ENCODE measurements at places on chromosomes 13 and 19.

- DNase-seq: no peak
These were observed 162.3 kb downstream of the DACH1 start for GRCh38 chr13:71704656-71705055.

DNA sequence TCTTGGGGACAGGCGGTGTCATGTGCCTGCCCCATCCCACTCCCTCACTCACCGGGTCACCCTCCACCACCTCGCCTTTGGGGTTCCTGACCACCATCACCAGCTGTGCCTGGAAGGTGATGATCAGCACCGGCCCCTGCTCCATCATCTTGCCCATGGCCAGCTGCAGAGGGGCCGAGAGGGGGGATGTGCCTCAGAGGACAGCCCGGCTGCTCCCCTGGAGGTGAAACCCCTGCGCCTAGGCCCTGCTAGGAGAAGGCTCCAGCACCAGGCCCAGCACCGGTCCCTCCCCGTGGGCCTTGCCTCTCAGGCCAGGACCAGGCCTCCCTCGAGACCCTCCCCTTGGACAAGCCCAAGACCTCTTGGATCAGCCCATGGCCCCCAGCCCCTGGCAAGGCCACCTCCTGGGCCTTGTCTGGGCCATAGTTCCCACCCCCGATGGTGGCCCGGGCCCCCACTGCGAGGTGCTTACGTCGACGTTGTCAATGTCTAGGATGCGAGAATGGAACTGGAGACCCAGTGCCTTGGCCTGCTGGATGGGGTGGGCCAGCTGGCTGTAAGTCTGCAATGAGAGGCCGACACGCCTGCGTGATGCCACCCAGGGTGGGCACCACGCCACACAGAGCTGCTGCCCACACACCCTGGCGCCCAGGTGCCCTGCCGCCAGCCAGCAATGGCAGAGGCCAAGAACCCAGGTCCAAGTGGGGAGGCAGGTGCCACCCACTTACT, 1.8 kb upstream of the CTXN1 start:
- DNase-seq: no peak

DNA sequence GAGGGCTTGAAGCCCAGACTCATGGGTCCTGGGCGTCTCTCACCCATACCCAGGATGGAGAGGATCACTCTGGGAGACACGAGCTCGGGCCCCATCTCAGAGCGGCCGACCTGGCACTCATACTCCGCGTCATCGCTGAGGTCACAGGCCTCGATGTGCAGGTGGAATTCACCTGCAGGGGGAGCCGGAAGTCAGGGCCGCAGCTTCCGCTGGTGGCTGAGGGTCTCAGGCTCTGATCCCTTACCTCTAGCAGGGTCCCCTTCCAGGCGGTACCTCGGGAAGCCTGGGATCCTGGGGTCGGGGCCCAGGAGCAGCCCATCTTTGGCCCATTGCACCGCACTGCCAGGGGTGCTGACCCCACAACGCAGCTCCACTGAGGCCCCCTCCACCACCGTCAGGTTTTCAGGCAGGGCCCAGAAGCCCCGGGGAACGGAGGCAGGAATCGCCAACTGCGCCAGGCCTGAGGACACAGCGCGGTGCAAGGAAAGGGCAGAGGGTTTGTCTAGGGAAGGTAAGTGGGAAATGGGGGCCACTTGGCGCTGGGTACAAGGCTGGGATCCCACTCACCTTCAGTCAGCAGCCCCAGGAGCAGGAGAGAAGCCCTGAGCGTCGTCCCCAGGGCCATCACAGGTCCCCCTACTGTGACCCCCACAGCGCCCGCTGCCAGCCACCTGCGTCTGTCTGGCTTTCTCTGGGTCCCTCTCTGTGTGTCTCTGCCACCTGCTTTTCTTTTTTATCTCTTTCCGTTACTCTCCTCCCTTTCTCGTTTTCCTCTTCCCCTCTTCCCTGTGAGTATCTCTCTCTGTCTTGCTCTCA, 883 bp downstream of the NPHS1 start:
- no peak for DNase-seq

DNA sequence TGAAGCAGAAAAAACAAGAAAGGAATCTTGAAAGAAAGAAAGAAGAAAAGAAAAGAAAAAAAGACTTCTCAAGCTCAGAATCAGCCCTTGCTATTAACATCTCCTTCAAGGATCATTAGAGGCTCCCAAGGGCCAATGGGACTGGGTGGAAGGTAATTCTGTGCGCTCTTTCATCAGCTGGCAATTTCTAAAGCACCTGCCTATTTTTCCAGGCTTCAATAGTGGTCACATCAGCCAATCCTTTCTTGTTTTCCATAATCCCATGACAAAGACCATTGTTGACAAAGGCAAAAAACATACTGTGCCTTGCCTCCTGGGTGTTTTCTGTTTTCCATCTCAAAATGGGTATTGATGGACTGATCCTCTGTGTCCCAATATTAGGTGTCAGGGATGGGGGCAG, 88.2 kb upstream of the TSC22D1 start:
- no peak for DNase-seq

DNA sequence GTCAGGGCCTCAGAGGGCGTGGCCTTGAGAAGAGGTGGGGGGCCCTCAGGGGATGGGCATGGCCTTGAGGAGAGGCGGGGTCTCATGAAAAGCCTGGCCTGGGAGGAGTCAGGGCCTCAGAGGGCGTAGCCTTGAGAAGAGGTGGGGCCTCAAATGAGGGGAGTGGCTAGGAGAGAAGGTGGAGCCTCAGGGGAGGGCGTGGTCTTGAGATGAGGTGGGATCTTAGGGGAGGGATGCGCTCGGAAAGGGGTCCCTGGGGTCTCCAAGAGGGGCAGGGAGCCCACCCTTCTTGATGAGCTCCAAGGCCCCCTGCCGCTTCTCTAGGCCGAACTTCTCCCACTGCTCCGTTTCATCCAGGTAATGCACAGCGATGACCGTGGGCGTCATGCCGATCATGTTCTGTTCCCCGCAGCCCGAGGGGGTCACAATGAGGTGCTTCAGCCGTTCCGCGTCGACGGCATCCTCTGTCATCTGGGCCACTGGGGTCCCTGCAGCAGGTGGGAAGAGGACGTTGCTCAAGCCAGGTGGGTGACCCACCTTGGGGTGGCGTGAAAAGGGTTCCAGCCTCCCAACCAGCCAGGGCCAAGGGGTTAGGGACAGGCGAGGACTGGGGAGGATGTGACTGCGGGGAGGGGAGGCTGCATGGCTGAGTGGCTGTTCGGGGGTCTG, 24.3 kb upstream of the TNFSF14 start:
- no peak for DNase-seq

DNA sequence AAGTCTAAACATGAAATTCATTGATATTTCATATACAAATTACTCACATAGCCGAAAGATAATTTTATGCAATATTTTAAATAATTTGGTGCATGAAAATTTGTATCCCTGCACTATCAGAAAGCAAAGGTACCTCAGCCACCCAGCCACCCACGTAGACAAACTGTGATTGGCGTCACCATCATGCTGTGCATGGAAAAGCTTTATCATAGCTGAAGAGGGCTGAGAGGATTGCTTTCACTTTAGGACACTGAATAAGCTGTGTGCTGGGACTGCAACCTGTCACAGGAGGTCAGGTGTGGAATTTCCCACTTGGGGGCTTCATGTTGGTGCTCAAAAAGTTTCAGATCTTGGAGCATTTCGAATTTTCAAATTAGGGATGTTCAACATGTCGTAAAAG, 96.3 kb downstream of the MYCBP2 start:
- no peak for DNase-seq

DNA sequence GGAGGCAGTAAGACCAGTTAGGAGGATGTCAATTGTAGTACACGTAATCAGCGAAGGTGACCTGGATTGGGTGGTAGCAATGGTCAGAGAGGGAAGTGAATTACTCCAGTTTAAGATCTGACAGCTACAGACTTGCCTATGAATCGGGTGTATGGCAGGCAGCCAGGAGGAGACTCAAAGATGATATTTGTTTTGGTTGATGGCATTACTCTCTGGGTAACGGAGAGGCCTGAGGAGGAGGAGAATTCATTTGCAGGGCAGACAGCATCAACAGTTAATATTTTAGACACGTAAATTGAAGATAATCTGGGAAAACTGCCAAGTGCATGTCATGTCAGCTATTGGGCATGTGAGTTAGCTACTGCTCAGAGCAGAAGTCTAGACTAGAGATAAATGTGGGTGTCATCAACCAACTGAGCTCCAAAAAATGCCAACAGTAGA, 109.2 kb downstream of the SGCG start:
- DNase-seq: no peak

- DNase-seq: no peak
These were observed 62.1 kb upstream of the FREM2 start for GRCh38 chr13:38624822-38625221.

DNA sequence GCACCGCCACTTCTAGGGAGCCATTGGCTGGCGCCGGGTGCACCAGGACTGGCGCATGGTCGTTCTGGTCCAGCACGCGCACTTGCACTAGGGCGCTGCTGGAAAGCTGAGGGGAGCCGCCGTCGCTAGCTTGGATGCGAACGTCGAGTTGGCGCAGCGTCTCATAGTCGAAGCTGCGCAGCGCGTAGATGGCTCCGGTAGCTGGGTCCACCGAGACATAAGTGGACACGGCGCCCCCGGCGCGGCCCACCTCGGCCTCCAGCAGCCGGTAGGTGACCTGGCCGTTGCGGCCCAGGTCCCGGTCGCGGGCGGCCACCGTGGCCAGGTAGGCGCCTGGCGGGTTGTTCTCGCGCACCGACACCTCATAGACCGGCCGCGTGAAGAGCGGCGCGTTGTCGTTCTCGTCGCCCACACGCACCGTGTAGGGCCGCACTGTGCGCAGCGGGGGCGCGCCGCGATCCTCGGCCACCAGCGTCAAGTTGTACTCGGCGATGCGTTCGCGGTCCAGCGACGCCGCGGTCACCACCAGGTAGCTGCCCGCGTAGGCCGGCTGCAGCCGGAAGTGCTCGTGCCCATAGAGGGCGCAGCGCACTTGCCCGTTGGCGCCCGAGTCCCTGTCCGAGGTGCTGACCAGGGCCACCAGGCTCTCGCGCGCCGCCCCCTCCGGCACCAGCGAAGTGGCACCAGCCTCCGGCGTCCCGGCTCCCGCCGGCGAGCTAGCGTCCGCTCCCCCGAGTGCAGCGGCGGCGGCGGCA, 1.7 kb downstream of the PCDH8 start:
- DNase-seq: no peak

DNA sequence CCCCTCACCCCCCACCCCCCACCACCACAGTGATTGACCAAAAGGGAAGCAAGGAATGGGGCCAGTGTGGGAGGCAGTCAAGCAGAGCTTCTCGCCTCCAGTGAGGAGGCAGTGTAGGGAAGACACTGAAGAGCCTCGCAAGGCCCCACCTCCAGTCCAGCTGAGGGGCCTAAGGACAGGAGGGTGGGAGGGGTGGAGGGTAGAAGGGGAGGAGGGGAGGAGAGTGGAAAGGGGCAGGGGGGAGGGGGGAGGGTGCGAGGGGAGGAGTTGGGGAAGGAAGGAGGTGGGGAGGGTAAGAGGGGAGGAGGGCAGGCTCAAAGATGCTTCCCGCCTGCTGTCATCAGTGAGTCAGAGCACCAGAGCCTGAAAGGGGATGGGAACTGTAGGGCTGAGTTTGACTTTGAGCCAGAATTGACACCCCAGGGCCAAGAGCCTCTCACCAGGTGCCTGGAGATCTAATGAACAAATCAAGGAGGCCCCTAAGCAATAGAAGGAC, 786.2 kb downstream of the UQCRFS1 start:
- no peak for DNase-seq

- no peak for DNase-seq
These were observed 3.8 kb downstream of the COX6B2 start for GRCh38 chr19:55350620-55351315.

DNA sequence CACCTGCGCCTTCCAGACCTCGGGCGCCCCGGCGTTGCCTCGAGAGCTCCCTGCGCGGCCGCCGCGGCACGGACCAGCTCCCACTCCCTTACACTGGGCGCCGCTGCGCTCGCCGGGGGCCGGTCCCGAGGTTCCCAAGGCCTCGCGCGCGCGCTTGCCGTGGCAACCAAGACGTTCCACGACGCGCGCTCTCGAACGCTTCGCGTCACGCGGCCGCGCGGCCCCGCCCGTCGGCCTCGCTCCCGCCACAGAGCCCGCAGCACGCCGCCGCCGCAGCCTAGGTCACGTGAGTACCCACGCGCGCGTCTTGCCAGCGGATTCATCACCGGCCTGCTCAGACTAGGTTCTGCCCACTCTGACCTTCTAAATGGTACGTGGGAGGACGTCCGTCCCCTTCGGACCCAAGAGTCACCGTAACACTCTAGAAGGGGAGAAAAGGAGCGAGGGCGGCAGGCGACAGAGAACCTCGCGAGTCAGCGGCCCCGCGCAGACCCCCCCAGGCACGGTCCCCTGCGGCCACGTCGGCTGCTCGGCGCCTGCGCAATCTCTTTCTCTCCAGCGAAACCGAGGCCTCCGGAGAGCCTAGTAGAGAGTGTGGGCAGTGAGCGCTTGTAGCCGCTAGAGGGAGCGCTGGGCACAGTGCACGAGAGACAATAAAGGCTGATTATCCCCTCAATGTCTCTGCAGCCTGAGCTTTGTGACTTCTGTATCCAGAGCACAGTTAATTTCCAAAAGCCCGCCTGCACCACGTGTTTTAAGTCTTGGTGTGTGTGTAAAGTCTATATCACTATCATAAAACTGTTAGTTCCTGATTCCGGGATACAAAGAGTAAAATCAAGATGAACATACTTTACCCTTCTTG, at the start of gene SPART:
Gene SPART (minus strand): TSS at position 173 of the 862 bp plus-strand sequence. CDS start 10,564 bp downstream, outside the sequence.
- DNase-seq: peak; percentile 83

DNA sequence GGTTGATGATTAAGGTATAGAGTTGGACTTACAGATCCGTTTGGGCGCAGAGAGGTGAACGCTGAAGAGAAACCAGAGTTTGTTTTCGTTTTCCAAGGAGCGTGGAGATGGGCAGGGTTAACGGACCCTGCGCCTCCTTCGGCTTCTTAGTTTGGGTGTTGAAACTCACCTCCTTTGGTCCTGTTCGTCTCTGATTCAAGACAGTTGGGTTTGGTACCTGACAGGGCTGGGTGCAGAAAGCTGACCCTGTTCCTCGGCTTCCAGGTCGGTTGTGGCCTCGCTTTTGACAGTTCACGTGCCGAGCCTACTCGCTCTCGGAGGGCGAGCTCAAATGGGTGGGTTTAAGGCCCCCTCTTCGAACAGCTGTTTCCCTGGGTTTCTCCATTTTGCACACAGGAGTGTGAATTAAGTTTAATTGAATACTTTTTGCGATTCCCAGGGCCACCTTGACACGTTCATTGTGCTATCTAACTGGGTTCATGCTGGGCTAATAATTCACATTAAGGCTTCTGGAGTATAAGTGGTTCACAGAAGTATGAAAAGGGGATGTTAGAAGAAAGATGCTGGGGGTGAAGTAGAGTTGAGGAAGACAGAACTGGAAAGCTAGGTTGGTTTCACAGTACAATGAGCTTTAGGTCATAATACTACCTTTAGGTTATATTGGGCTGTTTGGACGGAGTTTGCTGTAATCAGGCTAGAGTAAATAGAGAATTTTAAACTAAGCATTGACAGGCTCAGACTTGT, 638 bp downstream of the USPL1 start:
- no peak for DNase-seq

- no peak for DNase-seq
These were observed 11.4 kb downstream of the ALOX5AP start for GRCh38 chr13:30746791-30747190.

- no peak for DNase-seq
These were observed 1620.8 kb downstream of the PCDH9 start for GRCh38 chr13:65609350-65609749.
